Stromal cell of bone marrow (primary cell): ENCODE measurements at places on chromosomes 12 and 14.

- no peak for DNase-seq
Observed at GRCh38 chr12:24530689-24531088, 418.2 kb downstream of the BCAT1 start.

- DNase-seq = no peak
Observed at GRCh38 chr12:69991690-69992288, 166.8 kb downstream of the MYRFL start.

- no peak for DNase-seq
Observed at GRCh38 chr12:26870491-26871419, 37.8 kb upstream of the ITPR2 start.

DNA sequence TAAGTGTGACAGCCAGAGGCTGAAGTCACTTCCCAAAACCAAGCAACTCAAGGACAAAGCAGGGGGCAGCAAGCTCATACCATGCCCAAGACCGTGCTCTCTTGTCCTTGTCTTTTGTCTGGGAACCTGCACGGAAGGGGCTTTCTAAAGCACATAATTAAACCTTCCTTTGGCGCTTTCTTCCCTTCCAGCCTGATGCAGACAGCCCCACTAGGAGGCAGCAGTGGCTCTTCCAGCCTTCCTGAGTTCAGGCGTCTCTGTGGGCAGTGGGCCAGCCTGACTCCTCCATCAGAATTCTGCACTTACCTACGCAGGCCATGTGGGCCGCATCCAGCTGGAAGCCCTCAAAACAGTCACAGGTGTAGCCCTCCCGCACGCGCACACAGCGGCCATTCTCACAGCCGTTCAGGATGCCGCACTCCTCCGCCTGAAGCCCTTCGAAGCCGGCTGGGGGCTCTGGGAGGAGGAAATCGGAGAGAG is 7.6 kb downstream of the ISCA2 start:
- DNase-seq = peak; percentile 57

GRCh38 chr12:11642785-11643184 is 6.7 kb upstream of the ETV6 start:
- no peak for DNase-seq

GRCh38 chr14:93092606-93093556 is 22.8 kb downstream of the ITPK1 start:
- DNase-seq = no peak

- no peak for DNase-seq
Observed at GRCh38 chr12:19694627-19695026, 255.3 kb downstream of the AEBP2 start.

DNA sequence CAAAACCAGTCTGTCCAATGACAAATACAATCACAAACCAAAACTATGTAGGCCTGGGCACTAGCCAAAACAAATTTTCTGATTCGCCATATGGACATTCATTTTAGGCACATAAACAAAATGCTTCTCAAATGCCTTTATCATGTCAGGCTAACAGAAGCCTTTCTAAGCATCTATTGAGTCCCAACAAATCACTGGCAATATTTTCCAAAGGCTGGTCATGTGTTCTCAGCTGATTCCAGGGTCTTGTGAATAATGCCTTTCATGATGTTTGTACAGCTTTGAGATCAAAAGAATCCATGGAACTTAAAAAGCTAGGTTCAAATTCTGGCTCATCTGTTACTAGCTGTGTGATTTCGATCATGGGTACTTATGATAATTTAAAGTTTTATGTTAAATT is 16.1 kb downstream of the FSCB start:
- DNase-seq = no peak

- DNase-seq = no peak
Observed at GRCh38 chr14:99063620-99064225, 208.3 kb downstream of the BCL11B start.

DNA sequence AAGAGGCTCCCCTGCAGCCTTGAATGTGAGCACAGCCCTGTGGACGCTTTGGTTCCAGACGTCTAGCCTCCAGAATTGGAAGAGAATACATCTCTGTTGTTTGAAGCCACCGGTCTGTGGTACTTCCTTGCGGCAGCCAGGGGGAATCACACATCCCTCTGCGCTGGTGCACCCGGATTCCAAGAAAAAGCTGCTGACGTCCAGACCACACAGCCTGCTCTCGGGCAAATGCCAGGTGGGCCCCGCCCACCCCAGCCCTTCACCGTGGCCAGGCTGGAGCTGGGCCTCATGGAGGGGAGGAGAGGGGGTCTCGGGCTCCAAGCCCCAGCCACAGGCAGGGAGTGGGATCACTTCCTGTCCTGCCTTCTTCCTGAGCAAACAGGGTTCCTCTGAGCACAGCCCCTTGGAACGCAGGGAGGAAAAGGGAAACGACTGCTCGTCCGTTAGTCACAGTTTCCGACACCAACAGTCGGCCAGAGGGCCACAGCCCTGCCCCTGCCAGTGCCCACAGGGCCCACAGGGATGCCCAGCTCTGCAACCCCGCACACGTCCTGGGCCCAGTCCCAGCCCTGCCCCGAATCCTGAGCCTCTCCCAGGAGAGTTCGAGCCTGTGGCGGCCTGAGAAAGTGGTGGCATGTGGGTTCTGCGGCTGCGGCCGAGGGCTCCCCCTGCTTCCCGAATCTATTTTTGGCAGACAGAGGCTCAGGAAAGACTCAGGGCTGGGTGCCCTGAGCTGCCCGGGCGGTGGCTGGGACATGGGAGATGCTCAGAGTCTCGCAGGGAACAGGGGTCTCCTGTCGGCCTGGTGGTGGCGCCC is 85.3 kb downstream of the RFLNA start:
- DNase-seq = peak; percentile 90

GRCh38 chr12:9669534-9669933 is at the start of gene CLEC2D:
CLEC2D (plus strand) TSS chr12:9669713; CDS start chr12:9669735, 22 bp downstream.
- no peak for DNase-seq

GRCh38 chr12:88127099-88127498 is 14.8 kb downstream of the CEP290 start:
- no peak for DNase-seq

DNA sequence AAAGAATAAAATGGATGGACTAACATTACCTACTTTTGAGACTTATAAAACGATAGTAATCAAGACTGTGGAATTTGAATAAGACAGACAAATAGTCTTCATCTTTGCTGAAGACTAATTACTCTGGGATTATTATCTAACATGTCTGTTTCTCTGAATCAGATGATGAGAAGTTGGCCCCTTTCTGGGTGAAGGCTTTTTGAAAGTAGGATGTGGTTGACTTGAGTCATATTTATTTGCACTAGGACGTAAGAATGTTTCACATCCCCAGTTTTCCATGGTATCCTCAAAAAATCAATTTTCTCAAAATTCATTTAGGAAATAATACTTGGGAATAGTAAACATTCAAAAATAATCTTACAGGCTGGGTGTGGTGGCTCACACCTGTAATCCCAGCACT is 31.8 kb downstream of the PKP2 start:
- DNase-seq = no peak

DNA sequence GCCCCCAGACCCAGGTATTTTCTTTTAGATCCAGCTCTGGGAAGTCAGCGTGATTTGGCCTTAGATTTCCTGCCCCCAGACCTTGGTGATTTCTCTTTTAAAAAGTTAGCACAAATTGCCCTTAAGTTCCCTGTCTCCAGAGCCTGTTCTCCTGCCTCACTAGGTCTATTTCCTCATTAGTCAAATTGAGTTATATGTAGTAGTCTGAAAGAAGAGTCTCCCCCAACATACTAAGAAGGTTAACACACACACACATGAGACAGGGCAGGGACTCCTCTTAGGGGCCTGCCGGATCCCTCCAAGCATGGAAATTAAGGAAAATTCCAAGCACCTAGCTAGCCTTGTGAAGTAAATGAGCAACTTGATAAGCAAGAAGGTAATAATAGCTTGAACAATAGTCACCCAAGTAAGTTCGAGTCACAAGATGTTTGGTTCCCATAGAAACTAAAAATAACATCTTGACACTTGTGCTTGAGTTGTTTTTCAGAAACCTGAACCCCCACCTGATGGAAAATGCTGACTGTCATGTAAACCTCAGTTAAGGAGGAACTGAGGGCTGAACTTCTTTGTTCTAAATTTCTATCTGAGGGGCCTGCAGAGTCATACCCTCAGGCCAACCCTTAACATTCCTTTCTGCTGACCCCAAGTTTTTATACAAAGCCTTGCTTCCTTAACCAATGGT is 51.6 kb downstream of the CAND1 start:
- no peak for DNase-seq

DNA sequence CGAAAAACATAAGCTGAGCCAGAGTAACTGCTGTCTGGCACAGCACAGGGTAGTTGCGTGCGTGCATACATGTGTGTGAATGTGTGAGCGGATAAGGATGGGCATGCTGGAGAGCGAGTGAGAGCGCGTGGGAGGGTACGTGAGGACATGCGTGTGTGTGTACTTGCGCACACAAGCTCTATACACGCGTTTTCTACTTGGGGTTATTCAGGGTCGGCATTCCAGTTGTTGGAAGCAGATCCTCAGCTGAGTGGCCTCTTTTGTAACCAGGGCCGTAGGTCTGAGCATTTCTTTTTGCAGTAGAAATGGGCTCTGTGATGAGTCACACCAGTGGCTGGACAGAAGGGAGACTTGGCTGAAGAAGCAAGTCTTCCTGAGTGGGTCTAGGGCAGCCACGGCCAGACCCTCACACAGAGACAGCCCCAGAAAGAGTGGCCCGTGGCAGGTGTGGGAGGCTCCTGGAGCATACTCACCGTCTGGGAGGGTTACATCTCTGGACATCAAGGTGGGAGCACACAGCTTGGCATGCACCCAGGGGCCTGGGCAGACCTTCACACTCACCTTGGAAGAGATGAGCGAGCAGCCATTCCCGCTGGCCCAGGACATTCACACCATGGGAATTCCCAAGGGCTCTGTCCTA is 78.0 kb downstream of the LRRC74A start:
- DNase-seq = peak; percentile 73

- DNase-seq = no peak
Observed at GRCh38 chr14:74634481-74634880, 22.4 kb upstream of the LTBP2 start.

- no peak for DNase-seq
Observed at GRCh38 chr14:75851574-75851866, 130.3 kb downstream of the TGFB3 start.

- DNase-seq = no peak
Observed at GRCh38 chr12:102504280-102504679, 23.9 kb upstream of the IGF1 start.

- peak; percentile 33 for DNase-seq
Observed at GRCh38 chr14:51996148-51996746, 6.9 kb downstream of the RTRAF start.

GRCh38 chr14:91129261-91129660 is 15.4 kb downstream of the DGLUCY start:
- DNase-seq = no peak

GRCh38 chr12:11621797-11622423 is 27.6 kb upstream of the ETV6 start:
- no peak for DNase-seq
